ENCODE measurements at places on chromosomes 7 and 10.

DNA sequence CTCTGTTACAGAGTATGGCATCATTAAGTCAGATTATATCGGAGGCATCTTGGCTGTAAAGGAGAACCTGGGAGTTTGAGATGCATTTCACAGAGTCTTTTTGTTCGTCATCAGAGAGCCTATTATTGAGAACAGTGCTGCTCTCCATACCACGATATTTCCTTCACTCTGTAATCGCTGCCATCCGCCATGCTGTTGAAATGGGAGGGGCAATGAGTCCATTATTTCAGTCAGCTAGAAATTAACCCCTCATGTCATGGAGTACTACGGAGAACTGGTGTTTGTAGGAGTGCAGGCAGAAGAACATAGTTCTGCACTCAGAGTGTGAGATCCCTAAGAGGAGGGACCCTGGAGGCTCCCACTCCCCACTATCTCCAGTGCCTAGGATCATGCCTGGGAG lies 59.2 kb downstream of the SLC16A12 start:
- no peak for DNase-seq

DNA sequence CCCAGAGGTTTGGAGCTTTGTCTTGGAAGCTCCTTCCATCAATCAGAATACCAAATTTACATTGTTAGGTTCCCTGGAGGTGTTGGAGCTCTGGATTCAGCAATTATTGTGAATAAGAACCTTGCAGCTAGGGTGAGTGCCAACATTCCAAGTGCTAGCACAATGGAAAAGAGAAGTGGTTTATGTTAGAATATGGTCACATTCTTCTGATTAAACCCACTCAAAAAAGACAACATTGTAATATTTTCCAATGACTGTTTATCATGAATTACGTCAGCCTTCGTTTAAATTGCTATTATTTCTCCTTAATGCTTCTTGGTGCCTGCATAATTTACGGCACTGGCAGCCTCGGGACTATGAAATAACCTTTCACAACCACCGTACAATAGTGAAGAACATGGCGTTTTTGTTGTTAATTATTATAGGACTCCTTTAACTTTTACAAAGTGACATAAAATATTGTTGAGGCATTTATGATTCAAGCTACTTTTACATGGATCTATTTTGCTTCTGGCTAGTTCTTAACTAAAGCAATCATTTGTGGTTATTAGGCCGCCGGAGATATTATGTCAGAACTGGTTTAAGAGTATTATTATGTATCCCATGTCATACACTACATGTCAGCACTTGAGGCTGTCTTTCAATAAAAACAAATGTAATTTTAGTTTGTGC lies 117.7 kb downstream of the ARID5B start:
- no peak for DNase-seq

- DNase-seq = no peak
Observed at GRCh38 chr7:56483861-56484550, 367.8 kb upstream of the NUPR2 start.

DNA sequence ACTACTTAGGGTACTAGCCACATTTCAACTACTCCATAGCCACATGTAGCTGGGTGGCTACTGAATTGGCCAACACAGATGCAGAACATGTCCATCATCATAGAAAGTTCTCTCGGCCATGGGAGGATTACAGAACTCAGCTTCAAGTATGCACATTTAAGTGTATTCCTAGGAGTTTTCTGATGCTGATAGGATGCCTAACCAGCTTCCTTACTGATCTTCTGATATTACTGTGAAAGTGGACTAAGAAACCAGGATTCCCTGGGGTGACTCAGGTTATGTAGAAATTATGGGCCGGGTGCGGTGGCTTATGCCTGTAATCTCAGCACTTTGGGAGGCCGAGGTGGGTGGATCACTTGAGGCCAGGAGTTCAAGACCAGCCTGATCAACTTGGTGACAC lies 125.5 kb downstream of the FRMD4A start:
- no peak for DNase-seq

GRCh38 chr7:70635633-70636032 lies 496.3 kb upstream of the GALNT17 start:
- DNase-seq = no peak

DNA sequence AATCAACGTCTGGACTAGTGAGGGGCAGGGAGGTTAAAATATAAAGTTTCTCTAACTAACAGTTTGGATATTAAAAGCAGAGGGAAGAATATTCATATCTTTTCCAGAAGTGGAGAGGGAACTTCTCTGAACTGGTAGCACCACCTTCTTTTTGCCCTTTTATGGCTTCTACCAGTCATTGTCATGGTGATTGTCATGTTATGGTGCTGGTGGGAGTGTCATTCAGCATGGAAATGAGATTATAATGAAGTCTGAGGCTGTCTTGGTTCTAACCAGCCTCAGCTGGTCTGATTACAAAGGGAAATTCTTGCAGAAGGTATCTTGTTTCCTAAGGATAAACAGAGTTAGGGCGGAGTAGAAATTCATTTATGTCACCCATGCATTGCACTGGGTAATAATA lies 523.8 kb downstream of the ZWINT start:
- no peak for DNase-seq

DNA sequence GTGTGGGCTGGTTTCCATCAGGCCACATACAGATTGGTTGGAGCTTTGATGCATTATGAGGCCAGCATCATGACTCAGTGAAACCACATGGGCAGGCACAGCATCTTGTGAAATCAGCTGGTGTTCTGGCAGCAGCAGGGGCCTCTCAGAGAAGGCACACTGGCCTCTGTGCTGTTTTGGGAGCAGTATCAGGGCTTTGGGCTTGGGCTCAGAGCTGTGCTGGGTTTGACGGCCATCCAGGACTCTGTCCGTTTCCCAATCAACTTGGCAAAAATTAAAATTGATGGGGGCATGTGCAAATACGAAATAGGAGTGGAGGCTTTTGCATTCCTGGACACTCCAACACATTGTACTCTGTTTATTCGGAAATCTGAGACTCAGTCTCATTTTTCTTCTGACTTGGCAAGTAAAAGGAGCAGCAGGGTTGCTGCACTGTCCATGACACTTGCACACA lies 190.9 kb downstream of the BMPER start:
- DNase-seq = no peak

- no peak for DNase-seq
Observed at GRCh38 chr10:10956681-10957542, 60.8 kb upstream of the CELF2 start.

- DNase-seq = no peak
Observed at GRCh38 chr7:44307301-44307900, 18.0 kb downstream of the CAMK2B start.

DNA sequence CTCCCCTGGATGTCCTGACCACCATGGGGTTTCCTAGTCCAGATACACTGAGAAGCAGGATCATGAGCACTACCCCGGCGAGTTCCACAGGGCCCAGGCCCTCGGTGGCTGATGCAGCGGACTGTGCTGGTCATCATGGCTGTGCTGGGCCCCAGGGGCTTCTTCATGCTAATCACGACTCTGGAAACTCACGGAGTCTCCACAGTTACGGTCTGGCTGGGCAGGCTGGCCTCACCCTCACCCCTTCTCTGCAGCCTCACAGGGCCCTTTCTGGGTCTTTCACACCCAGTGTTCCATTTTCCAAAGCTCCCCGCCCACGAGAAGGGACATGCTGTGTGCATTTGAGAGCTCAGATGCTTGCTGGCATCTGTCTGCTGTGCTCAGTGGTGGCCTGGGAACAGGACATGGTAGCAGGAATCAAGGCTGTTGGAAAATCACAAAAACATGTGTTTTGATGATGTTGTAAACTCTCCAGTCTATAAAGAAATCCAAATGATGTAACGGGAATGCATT lies 119.0 kb downstream of the PTPN20 start:
- DNase-seq = peak; percentile 35

- no peak for DNase-seq
Observed at GRCh38 chr10:92031580-92031979, 108.0 kb downstream of the BTAF1 start.

GRCh38 chr7:150370612-150371071 lies 2.0 kb downstream of the REPIN1 start:
- no peak for DNase-seq

DNA sequence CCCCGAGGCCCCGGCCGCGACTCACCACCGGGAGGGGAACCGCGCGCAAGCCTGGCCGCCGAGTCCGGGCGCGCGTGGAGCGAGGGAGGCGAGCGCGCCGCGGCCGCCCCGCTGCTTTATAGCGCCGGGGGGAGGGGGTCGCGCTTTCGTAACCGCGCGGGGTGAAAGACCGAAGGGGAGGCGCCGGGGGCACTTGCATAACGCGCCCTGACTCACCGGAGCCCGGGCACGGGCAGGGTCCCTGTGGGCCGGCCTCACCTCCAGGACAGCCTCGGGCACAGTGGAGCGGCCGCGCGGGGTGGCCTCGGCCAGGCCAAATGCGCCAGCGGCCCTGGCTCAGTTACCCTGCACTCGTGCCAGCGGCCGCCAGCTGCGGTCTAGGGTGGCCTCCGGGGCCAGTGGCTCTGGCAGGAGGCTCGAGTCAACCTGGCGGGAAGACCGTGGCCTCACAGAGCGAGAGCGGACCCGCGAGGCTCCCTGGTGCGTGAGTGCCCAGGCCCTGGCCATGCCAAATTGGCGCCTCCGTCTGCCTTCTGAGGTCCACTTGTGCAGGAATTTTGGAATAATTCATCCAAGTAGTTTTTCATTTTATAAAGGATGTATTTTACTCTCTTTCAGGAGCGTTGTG lies at the start of gene RBP4:
TSS of gene RBP4 (minus strand) at position 90 of the 628 bp plus-strand sequence. CDS start 207 bp downstream, outside the sequence.
- no peak for DNase-seq
